ENCODE measurements at places on chromosomes 4 and X.

- DNase-seq, result no peak
These were observed 95.4 kb downstream of the LIMCH1 start for GRCh38 chr4:41633321-41633720.

DNA sequence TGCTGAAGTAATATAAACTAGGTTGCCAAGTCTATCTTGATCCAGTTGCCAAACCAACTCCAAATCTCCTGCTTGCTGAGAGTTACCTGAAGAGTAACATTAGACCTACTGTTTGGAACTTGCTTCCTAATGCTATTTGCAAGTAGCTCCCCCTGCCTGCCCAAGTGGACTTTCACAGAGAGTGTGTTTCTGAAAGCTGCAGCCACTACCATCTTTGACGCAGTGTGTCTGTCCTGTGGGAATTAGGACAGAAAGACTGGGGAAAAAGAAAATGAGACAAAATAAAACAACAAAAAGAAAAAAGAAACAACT, 195.0 kb upstream of the HS3ST1 start:
- peak; percentile 47 for DNase-seq

- no peak for DNase-seq
These were observed 67.7 kb upstream of the ZXDA start for GRCh38 chrX:57977992-57978391.

- DNase-seq, result peak; percentile 58
These were observed 4.6 kb upstream of the MAD2L1 start for GRCh38 chr4:120071192-120071795.

- DNase-seq, result no peak
These were observed 34.6 kb upstream of the WDR1 start for GRCh38 chr4:10151182-10151581.

DNA sequence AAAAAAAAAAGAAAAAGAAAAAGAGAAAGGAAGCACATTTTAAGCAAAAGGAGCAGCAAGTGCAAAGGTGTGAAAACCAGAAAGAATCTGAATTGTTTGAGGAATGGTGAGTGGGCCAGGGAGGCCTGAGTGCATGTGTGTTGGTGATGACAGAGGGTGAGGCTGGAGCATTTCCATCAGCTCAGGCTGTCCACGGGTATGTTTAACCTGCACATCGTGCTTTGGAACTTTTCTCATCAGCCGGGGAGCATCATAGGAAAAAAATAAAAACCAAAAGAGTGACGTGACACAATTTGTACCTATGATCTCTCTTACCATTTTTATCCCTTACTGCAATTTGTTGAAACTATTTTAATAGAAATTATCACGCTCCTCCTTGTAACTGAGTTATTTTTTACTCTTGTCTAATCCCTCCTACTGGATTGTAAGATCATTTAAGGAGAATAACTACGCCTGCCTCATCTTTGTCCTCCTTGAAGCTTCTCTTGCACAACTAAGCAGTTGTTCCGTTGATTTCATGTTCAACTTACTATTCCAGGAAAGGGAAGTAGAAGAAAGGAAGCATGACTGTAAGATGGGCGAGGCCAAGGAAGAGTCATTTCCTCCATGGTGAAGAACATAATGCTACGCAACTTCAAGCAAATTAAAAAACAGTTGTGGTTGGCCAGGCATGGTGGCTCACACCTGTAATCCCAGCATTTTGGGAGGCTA, 7.0 kb downstream of the PALLD start:
- no peak for DNase-seq

DNA sequence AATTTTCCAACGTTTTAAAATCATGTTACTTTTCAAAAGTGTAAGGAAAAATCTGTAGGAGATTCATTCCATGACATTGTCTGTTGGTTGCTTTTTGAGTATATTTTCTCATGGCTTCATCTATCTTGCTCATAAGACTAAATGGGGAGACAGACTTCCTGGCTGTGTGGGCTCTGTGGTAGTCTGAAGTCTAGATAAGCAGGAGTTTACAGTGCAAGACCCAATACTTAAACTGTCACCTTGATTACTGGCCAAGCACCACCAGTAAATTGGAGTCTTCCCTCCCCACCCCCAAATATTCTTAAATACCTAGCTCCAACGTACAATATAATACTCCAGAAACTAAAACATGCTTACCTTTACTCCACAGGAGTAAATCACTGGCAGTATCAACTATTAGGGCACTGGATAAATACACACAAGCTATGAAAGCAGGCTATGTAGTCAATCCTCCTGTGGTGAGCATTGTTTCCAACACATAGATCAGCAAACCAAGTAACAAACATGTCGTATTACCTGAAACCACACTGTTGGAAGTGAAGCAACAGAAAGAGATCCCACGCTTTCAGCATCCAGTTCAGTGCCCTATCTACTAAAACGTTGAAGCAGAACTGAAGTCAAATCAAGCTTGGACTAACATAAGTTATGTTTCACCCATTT, 6.2 kb downstream of the HNRNPD start:
- no peak for DNase-seq

DNA sequence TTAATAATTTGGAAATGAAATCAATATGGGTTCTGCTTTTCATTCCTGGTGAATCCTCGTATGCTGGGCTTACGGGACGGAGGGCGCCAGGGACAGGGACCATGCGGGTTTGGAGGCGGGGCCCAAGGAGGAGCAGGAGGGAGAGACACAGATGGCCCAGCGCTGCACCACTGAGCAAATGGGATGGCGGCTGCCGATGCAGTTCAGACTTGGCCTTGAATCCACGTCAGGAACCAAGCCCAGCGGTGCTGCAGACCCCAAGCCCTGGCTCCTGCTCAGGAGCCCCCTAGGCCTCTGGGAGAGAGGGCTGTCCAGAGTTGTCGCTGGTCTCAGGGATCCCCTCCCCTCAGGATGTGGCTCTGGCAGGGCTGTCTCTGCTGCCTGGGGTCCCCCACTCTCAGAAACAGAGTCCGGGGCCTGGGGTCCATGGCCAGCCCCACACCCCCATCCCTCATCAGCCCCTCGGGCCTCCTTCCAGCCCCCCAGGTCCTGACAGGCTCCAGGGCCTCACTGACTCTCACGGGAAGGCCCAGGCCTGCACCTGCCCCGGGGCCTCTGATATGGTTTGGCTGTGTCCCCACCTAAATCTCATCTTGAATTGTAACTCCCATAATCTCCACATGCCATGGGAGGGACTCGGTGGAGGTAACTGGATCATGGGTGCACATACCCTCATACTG, 75.2 kb downstream of the FAM53A start:
- DNase-seq, result no peak

GRCh38 chr4:17816142-17816541, 5.4 kb downstream of the NCAPG start:
- no peak for DNase-seq

DNA sequence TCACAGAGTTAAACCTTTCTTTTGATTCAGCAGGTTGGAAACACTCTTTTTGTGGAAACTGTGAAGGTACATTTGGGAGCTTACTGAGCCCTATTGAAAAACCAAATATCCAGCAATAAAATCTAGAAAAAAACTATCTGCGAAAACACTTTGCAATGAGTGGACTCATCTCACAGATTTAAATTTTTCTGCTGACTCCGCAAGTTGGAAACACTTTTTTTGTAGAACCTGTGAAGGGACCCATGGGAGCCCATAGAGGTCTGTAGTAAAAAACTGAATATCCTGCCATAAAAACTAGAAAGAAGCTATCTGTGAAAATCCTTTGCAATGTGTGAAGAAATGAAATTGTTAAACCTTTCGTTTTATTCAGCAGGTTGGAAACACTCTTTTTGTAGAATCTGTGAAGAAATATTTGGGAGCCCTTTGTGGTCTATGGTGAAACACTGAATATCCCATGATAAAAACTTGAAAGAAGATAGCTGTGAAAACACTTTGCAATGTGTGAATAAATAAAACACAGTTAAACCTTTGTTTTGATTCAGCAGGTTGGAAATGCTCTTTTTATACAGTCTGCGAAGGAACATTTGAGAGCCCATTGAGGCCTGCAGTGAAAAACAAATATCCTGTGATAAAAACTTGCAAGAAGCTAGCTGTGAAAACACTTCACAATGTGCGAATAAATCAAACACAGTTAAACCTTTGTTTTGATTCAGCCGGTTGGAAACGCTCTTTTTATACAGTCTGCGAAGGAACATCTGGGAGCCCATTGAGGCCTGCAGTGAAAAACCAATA, 22.3 kb upstream of the DCUN1D4 start:
- no peak for DNase-seq

DNA sequence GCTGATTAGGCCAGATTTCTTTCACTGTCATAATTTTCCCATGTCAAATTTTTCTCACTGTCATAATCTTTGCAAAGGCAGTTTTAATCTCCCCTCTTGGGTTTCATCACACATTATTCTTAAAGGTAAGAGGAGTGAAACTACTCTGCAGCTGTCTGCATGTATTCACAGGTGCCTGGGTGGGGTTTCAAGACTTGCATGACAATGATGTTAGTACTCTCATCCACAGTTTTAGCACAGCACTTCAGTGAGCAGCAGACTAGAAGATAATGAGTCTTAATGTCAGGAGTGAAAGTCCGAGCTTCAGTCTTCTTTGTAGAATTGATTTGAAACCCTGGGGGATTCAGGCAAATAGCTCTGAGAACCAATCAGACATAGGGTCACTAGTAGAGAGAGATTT, 182.5 kb upstream of the GALNT7 start:
- DNase-seq, result no peak

GRCh38 chr4:23877758-23878229, 12.1 kb downstream of the PPARGC1A start:
- no peak for DNase-seq

GRCh38 chrX:9293051-9293496, 171.8 kb upstream of the TBL1X start:
- no peak for DNase-seq

GRCh38 chrX:104195489-104196084, 29.3 kb downstream of the FAM199X start:
- peak; percentile 16 for DNase-seq

Measured in LoVo (cell line).